ENCODE measurements at places on chromosomes 1 and 21.

- DNase-seq = no peak
Measured at GRCh38 chr1:240020871-240021270, 70.8 kb upstream of the FMN2 start.

GRCh38 chr1:245942856-245943255 is 564.2 kb downstream of the SMYD3 start:
- DNase-seq = no peak

DNA sequence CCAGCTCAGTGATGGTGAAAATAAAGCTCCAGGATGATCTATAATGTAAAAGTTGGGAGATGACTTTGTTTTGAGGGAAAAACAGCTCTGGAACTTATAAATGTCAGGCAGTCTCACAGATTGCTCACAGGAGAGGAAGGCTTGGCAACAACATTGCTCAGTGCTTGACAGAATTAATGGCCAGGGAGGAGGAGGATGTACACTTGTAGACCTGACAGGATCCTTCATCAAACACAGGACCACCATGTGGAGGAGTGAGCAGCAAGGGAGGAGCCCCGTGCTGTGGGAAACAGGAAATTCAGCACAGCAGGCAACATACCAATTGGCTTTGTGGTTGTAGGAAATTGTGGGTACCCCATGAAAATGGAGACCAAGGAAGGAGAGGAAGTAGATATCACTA is 291.8 kb upstream of the CAMK1G start:
- DNase-seq = no peak

DNA sequence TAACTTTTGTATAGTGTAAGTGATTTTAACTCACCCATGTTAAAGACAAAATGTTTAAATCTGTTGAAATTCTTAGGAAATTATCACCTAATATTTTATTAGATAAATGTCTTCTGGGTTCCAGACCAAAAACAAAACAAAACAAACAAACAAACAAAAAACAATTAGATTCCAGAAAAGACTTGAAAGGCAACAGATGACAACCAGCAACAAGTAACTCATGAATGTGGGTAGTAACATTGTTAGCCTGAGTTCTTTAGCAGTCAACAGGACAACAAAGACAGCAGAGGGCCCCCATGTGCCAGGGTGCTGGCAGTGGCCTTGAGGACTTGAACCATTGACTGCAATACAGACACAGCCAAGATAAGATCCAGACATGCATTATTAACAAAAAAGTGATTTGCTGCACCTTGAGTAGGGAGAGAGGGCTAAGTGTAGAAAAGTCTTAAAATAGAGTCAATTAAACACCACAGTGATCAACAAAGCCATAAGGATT is 2.4 kb upstream of the CD247 start:
- DNase-seq = no peak

DNA sequence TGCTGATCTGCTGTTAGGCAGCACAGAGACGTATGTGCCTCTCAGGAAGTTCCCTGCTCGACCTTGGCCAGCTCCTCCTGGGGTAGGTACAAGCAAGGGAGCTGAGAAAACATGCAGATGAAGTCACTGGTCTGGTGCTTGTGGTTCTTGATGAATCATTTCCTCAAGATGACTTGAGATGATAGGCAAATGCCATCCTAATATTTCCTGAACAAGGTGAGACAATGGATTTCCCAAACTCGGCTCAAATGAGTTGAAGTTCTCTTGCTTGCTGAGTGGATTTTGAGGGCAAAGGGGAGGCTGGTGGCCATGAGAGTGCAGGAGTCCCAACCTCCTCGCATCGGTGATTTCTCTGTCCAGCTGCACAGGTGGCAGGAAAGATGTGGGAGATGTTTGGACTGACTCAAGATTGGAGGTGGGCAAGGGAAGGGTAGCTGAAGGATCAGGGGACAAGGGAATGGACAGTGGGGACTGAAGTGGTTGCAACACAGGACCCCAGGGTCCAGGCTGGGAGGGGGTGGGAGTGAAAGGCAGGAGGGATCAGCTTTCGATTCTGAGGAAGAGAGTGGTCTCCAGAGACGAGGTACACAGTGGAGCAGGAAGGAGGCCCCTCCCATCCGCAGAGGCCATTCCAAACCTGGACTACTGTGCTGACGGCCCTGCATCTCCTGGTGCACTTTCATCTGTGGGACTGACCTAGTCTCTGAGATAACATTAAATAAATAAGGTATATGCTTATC is 63.9 kb downstream of the CAPN2 start:
- no peak for DNase-seq

DNA sequence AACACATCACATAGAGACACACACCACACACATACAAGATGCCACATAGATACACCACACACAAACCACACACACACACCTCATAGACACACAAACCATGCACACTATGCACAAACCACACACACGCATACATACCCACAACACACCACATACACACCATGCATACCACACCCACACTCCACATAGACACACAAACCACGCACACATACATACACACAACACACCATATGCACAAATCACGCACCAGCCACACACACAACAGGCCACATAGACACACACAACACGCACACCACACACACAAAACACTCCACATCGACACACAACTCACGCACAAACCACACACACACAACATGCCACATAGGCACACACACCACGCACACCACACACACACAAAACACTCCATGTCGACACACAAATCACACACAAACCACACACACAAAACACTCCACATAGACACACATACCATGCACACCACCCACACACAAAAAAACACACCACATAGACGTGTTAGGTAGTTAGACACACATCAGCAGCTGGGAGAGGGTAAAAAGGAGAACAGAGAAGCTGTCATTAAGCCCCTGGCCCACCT is 49.5 kb upstream of the SLC19A1 start:
- peak; percentile 20 for DNase-seq

DNA sequence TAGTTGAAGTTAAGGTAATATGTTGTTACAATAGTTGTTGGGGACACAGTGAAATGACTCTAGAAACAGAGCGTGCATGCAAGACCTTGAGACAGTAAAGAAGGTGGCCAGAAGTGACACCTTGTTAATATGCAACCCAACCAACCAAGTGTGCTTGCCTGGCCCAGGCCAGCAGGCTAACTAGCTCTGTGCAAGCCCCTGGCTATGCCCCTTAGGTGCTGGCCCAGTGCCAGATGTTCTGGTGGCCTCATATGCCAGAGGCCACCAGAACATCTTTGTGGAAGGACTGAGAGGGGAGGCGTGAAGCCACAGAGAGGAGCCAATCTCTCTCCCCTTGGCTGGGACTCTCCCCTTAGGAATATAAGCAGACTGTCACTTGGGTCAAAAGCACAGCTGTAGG is 111.2 kb upstream of the JUN start:
- DNase-seq = no peak

GRCh38 chr1:147717051-147717705 is 43.2 kb downstream of the GJA5 start:
- DNase-seq = no peak

GRCh38 chr1:44242746-44243145 is 29.5 kb downstream of the DMAP1 start:
- DNase-seq = no peak

DNA sequence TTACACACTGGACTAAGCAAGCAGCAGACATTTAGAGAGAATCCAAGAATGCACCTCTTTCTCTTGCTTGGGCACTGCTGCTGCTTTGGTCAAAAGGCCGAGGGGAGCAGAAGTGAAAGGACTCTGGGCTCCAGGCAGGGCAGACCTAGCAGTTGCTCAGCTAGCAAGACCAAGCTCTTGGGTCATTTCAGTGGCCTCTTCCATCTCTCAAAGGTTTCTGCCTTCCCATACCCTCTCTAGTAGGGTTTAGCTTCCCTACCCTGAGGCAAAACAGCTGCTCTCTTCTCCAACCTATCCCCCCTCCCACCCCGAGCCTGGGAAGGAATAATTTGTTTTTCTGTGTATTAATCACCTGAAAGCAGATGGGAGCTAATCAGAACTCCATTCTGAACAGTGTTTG is 25.8 kb downstream of the TFAP2E start:
- no peak for DNase-seq

DNA sequence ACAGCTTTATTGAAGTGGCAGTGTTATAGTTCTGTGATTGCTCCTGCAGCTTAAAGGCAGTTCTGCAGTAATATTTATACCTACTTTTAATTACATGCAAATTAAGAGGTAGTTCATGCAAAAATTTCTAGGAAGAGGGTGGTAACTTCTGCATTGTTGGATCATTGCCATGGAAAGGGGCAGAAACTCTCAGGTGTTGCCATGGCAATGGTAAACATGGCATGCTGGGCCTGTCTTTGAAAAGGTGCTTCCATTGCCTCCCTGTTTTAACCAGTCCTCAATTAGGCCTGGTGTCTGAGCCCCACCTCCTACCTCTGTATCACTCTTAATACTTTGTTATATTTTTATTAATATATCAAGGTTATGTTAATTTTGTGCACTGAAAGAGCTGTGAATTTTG is 104.7 kb downstream of the DISC1 start:
- DNase-seq = no peak

- no peak for DNase-seq
Measured at GRCh38 chr1:221644663-221645258, 97.1 kb downstream of the DUSP10 start.

DNA sequence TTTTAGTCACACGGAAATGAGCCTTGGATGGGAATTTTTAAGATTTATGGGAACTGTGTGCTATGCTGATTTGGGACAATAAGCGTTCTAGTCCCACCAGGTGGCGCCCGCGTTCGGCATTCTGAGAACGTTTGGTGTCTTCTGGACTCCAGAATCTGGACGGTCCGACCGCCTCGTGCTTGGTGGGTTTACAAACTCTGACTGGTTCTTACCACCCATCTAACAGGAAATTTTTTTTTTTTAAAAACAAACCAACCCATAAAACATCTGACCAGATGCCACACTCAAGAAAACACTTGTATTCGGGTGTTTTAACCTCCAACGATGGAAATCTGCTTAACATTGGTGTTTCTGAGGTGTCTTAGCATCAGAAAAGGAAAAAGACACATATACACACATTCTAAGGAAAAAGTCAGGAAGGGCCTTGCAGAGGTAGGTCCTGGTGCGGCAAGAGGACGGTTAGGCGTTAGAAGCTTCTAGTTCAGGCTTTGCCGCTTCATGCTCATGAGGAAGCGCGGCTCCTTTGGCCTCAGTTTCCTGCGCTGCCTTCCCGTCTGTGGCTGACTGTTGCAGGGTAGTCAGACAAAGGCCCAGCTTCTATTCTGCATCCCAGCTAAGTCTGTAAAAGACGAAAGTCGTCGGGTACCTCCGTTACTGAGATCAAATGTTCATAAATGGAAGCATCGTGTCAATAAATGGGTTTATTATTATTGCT is 814 bp upstream of the DYRK3 start:
- DNase-seq = peak; percentile 97

GRCh38 chr1:34774957-34775356 is 6.1 kb upstream of the GJB3 start:
- DNase-seq = no peak

- no peak for DNase-seq
Measured at GRCh38 chr1:63908016-63908415, 134.2 kb downstream of the ROR1 start.

DNA sequence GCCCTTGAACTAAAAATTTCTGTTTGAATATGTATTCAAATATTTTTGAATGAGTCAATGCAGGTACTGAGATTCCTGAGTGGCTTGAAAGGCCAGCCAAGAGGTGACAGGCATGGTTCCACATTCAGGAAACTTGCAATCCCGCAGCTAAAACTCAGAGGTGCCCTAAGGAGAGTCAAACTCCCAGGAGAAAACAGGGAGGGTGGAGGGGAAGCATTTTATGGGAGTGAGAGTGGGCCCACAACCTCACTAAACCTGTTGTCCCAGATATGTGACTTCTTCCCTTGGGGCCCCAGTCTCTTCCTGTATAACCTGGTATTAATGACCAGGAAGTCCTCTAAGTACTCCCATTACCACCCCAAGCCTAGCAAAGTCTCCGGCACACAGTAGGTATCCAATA is 189.6 kb downstream of the PLPP3 start:
- no peak for DNase-seq

DNA sequence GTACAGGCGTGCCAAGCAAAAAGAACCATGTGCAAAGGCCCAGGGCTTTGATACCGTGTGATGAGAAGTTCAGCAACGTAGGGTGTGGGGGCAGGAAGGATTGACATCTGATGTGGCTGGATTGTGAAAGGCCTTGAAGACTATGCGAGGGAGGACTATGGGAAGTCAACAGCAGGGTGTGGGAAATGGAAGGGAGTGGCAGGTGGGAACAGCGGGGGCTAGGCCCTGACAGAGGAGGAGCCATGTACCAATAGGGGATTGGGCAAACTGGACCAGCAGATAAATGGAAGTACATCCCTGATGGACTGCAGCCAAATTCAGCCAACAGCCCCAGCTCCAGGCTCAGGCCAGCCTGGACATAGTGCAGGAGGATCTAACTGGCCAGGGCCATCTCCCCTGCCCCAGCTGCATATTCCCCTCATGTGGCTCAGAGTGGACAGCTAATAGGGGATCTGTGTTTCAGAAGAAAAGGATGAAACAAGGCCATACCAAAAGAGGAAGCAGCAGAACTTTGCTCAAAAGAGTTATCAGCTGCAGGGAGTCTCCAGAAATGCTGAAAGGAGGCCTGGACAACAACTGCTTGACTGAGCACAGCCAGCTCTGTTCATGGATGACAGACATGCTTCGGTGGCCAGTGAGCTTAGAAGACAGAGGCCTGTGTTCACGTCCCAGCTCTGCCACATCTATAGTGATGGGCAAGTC is 140.2 kb upstream of the SGIP1 start:
- no peak for DNase-seq

DNA sequence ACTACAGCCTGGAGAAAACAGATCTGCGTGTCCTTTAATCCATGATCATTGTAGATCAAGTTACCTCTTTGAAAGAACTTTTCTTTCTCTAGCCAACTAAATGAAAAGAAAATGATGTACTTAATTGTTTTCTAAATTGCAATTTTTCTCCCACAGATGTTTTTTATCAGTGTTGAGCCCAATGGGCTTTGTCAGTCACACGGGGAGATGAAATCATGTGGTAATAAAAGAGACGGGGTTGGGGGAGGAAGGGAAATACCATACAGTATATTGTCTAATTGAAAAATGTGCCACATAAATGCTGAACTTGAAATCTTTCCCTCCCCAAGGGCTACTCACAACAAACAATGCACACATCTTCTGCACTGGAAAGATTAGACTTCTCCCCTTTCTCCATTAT is 58.4 kb downstream of the NTMT2 start:
- DNase-seq = no peak

DNA sequence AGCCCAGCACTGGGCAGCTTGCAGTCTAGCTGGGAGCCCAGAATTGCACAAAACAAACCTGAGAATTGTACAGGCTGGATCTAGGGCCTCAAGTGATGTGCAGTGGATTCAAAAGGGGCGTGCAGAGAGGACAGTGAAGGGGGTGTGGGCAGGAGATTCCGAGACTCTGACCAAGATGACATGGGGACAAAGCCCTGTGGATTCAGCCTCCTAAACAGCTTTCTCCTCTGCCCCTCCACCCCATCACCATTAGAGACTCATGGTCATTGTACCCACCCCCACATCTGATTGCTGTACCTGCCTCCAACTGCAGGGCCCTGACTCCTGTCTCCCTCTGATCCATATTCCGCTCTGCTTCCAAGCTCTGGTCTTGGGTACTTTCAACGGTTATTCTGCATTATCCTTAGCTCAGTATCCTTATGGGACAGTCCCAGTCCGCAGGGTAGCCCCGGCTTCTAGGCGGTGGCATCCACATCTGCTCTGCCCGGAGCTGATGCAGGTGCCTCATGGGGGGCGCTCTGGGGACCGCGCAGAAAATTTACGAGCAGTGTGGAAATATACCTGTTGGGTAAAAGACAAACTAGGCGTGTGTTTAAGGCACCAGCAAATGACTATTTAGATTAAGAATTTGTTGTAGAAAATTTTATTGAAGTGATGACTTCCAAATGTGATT is 1.7 kb upstream of the BMP8A start:
- no peak for DNase-seq
